ENCODE measurements at places on chromosomes 2 and 18.

GRCh38 chr2:241858206-241859016 is at the start of gene PDCD1:
TSS of gene PDCD1 (minus strand) at chr2:241858894. CDS start at chr2:241858838, 56 bp downstream.
- DNase-seq, result peak; percentile 45

DNA sequence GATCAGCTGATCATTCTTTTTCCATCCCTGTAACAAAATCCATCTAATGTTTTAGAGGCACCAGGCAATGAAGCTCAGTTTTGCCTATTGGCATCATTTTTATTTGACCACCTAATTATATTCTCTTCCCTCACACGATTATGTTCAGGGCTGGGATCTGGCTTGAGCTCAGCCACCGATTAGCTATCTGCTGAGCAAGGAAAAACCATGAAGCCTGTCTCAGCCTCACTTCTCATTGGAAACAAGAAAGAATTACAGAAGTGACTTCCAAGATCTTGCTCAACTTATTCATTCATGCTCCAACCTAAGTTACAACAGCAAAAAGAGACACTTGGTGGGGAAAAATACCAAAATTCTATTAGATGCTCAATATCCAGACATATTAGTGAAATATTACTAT is 139.0 kb upstream of the SH3BP4 start:
- no peak for DNase-seq

DNA sequence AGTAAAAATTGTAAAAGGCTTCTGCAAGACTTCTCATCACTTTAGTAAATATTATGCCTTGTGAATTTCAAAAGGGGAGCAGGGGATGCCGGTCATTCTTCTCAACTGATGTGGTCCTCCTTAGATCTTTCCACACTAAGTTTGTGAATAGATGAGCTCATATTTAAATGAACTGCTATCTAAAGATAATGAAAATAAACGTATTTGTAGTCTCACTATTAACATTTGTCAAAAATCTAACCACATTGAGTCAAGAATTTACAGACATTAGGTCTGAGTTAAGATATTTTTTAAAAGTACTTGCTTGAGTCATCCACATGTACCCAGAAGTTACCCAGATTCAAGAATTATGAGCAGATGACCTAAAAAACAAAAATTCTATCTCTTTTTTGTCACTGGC is 6.5 kb downstream of the PRPF40A start:
- no peak for DNase-seq

GRCh38 chr2:10919771-10920621 is 8.3 kb downstream of the KCNF1 start:
- DNase-seq, result no peak

DNA sequence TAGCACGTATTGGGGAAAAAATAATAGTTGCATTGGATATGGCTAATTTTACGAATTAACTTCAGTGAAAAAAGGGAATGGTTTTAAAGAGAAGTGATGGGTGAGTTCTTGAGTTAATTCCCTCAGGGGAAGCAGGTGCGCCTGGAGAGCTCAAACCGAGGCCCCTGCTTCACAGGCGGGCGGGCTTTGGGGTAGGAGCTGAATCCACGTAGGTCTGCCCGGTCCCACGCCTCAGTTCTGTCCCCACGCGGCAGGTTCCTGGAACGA is 44.1 kb downstream of the GORASP2 start:
- no peak for DNase-seq

DNA sequence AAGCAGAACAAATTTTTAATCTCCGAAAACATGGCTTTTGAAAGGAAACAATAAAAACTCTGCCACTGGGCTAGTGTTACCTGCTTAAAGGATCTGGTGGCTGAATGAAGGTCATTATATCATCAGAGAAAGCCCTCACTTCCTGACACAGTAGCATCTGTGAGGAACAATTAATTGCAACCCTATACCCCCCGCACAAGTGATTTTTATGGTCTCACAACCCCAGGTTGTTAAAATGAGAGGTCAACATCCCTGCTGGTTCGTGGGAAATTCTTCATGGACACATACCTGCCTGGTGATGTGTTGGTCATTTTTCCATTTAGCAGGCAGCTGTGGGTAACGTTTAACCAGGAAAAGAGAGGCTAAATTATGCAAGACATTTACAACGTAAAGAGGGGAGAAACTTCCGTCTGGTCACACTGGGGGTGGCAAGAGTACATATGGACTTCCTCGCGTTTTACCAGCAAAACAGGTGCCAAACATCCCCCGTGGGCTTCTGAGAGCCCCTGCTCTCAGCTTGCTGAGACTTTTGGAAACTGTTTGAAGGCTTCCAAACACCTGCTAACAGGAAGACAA is 29.2 kb downstream of the NIFK start:
- no peak for DNase-seq

- no peak for DNase-seq
Measured at GRCh38 chr18:79918615-79919011, 32.8 kb downstream of the SLC66A2 start.

- DNase-seq, result no peak
Measured at GRCh38 chr2:36528274-36528673, 69.7 kb downstream of the FEZ2 start.

DNA sequence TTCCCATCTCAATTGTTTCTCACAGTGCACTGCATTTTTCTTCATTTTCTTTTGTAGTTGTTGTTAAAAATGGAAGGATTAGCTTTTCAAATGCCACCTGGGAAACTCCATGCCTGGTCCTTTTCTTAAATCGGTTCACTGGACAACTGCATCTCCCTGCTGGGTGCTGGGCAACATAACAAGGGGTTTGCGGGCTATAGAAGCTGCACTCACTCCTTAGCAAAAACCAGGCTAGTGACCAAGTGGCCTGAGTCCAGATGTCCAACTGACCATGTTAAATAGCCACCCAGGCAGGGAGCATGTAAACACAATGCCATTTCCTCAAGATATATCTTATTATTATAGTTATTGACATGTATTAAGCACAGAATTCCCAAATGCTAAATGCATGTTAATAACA is 264.9 kb downstream of the ICOS start:
- DNase-seq, result no peak

DNA sequence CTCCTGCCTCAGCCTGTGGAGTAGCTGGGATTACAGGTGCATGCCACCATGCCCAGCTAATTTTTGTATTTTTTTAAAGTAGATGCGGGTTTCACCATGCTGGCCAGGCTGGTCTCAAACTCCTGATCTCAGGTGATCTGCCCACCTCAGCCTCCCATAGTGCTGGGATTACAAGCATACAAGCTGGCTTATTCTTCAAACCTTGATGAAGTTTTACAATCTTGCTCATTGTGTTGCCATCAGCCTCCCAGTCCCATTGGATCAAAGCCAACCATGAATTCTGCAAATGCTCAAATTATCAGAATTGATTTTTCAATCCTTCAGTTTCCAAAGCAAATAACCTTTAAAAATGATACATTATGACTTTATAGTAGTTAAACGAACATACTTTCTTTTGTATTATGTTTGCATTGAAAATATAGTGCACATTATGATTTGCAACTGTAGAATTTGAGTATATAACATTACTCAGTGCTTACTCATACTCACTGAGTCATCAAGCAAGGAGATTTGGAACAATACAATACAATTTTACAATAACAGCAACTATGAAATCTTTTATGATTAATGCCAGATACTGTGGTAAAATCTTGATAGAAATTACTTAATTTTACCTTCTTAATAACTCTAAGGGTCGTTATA is 1491.9 kb upstream of the CELF4 start:
- no peak for DNase-seq

- DNase-seq, result no peak
Measured at GRCh38 chr18:35842536-35842935, 129.9 kb upstream of the RMP24 start.

DNA sequence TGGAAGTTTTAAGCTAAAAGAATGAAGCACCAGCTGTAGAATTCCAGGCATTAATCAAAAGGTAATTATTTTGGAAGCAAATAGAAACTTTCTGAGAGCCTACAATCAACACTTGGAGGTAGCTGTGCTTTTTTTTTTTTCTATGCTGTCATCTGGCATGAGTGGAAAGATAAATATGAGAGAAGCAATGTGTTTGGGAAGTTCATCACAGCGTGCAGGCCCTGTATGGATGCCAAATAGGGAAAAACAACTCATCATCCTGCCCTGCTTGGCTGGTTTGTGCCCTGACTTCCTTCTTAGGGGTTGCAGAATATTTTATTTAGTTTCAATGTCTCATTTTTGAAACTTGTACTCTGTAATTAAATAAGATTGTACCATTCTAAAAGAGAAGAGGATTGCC is 437.4 kb downstream of the PIK3C3 start:
- DNase-seq, result no peak

DNA sequence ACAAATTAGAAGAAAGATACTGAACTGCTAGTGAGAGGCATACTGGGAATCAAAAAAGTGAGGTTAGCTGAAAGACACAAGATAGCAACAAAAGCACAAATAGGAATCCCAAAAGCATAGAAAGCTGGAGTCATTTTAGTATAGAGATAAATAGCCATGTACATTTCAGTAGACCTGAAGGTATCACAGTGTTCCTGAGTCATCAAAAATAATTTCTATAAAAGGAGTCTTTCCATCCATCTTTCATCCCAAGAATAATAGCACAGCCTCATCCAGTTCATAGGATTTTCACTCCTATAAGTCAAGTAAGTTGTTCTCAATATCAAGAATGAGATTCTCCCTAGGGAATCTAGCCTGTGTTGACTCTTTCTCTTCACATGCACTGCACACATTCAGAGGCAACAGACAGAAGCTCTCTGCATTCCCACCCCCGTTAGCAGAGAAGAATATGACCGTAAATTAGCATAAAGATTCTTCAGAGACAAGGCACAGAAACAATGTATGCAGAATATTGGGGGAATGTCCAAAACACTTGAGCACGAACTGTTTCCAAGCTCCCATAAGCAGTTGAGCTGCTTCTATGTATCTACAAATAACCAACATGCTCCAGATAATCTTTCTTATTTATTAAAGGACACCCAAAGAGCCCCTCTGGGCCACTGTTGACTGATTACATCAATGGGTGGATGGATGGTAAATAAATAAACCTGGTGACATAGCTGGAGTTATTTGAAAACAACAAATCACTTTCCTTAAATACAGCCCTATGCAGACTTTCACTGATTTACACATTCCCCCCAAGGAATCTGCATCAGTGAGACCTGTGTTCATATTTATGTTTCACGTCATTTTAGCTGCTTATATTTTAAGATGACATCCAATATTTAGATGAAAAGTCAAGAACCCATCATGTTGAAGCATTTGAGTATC is 174.5 kb upstream of the PKDCC start:
- DNase-seq, result no peak

DNA sequence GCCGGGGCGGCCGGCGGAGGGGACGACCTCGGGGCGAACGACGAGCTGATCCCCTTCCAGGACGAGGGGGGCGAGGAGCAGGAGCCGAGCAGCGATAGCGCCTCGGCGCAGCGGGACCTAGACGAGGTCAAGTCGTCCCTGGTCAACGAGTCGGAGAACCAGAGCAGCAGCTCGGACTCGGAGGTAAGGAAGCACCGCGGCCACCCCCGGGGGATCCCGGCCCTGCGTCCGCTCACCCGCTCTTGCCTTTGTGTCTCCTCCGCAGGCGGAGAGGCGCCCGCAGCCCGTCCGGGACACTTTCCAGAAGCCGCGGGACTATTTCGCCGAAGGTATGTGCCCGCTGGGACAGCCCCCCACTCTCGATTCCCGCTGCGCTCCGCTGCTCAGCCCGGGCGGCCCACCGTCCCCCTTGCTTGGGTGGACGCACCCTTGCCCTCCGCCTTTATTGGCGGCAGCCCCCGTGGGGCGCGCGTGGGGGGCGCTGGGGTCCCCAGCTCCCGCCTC is 611 bp downstream of the TCF7L1 start:
- DNase-seq, result no peak

- DNase-seq, result no peak
Measured at GRCh38 chr2:206001912-206002311, 84.1 kb downstream of the INO80D start.

DNA sequence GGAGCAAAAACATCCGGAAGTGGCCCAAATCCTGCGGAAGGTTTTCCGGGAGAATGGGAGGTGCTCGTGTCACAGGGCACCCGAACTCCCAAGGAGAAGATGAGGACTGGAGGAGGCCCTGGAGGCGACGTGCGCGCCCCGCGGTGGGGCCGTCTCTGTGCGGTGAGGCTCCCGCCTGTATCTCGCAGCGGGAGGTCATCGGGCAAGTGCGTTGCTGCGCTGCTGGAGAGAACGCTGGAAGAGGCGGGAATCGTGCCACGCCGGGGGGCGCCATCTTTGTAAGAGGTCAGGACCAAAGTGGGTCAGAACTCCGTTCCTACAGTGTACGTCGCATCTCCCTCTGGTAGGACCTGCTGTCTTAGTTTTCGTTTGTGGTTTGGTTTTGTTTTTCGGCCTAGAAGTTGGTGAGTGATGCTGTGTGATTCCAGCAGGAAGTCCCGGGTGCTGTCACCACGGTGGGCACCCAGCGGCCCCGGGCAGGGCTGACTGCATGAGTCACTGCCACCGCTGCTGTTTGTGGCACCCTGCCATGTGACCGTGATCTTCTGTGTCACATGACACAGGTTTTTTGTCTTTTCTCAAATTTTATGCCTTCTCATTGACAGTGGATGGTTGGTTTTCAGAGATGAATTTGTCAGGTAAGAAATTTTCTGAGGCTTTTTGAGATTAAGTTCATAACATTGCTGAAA is 21.5 kb upstream of the ATP9B start:
- DNase-seq, result no peak

DNA sequence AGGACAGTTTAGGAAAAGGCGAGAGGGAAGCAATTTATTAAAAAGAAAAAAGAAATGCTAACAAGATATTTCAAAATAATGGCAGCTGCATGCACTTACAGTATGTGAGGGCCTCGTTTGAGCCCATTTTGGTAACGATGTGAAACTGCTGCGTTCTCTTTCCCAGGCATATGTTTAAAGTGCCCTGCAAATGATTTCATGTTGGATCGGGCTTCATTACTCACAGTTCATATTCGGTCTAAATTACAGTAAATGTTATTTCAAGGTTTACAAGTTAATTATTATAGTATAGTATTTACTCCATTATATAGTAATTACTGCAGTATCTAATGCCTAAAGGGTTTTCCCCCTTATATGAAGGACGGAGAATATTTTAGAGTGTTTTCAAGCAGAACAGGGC is 679.1 kb downstream of the BCL11A start:
- DNase-seq, result no peak

- no peak for DNase-seq
Measured at GRCh38 chr2:127606625-127607398, 39.1 kb upstream of the GPR17 start.

DNA sequence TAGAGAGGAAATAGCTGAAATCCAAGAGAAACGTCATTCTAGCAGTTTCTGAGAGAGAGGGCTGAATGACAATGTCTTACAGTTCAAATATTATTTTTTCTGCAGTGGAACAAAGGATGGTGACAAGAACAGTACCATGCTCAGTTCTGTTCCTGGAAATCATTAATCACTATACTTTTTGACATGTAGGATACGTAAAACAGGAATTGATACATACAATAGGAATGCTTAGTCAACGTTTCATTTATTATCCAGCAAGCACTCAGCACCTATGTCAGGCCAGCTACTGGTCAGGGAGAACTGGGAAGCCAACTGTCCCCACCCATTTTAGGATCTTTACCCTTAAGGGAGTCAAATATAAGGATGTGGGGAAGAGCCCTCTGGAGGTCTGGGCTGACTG is 114.7 kb downstream of the DHRS9 start:
- no peak for DNase-seq

GRCh38 chr2:88933980-88934379 is 242.5 kb downstream of the RPIA start:
- DNase-seq, result no peak

GRCh38 chr2:33215299-33215698 is 261.1 kb upstream of the RASGRP3 start:
- no peak for DNase-seq

Measured in stimulated activated CD4-positive, alpha-beta T cell treated with anti-CD3 and anti-CD28 coated beads, Interleukin-15, amount 100 ng/mL, for 1 hour (primary cell).